Stimulated activated CD8-positive, alpha-beta memory T cell treated with anti-CD3 and anti-CD28 coated beads, Interleukin-15, amount 100 ng/mL, for 1 hour (primary cell): ENCODE measurements at places on chromosomes 16 and 17.

DNA sequence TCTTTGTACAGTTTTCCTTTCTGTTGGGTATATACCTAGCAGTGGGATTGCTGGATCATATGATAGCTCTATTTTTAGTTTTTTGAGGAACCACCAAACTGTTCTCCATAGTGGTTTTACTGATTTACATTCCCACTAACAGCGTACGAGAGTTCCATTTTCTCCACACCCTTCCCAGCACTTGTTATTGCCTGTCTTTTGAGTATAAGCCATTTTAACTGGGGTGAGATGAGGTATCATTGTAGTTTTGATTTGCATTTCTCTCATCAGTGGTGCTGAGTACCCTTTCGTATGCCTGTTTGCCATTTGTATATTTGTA lies 887 bp upstream of the EVI2B start:
- DNase-seq = no peak

GRCh38 chr16:67534431-67534830 lies 5.8 kb downstream of the RIPOR1 start:
- no peak for DNase-seq

- DNase-seq = no peak
These were observed 35.7 kb upstream of the METTL9 start for GRCh38 chr16:21563676-21564075.

DNA sequence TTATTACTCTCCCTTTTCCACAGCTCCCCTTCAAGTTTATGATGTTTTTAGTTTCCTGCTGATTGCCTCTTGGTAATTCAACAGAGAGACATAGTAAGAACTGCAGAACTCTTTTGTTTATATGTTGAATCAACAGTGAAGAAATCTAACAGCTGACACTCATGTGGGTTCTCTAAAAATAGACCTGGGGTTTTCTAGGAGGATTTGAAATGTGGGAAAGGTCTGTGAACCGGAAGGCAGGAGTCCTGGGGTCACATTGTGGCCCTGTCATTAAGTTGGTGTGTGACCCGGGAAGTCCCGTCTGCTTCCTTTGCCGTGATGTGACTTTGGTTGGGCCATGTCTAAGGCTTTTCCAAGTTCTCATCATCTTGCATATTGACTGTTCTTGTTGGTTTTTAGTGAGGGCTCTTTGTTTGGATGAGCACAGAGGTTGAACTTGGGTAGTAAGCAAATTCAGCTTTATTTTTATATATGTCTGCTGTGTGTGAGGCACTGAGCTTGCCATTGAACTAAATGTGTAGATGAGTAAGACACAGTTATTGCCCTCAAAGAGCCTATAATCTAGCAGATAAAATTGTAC lies 48.5 kb upstream of the HS3ST3A1 start:
- no peak for DNase-seq

- no peak for DNase-seq
These were observed 147.0 kb downstream of the MAP2K6 start for GRCh38 chr17:69561462-69561861.

DNA sequence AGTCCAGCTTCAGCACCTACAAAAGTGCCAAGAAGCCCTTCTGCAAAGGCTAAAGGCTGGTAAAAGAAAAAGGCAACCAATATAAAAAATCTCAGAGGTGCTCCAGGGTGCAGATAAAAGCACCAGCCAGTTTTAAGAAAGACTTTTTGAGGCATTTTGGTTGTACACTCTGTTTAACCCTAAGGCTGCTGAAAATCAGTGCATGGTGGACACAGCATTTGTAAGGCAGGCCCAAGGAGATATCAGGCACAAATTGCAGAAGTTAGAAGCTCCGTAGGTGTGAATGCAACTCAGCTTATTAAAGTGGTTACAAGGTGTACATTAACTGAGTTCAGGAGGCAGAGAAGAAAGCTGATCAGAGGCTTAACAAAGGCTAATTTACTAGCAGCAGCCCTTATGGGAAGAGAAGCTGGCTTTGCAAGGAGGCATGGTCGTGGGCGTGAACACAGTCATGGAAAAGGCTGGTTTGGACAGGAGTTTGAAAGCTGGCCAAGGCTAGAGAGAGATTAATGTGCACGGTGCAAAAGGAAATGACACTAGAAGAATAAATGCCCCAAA lies 21.1 kb downstream of the ACSM1 start:
- no peak for DNase-seq

DNA sequence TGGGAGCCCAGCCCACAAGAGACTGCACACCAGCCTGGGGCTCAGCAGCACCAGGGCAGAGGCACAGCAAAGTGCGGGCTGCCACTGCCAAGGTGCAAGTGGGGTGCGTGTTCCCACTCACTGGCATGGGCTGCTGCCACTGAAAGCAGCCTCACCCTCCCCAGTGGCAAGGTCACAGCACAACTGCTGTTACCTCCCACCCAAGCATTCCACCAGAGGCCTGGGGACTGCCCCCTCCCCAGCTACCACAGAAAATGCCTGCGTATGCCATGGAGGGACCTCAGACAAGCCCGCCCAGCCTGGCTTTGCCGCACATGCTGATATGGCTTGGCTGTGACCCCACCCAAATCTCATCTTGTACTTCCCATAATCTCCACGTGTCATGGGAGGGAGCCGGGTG lies 33.1 kb downstream of the MEAK7 start:
- DNase-seq = no peak

DNA sequence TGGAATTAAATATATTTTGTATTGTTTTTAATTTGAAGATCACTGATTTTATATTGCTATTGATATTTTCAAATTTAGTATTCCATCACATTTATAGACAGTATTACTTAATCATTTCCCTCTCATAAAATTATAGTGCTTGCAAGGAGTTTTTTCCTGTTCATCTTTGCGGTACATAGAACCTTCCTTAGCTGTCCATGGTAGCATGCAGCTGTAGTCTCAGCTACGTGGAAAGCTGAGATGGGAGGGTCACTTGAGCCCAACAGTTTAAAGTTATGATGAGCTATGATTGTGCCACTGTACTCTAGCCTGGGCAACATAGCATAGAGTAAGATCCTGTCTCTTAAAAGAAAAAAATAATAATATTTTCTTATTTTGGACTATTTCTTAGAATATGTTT lies 215.8 kb upstream of the CHMP6 start:
- DNase-seq = no peak

- no peak for DNase-seq
These were observed 167.9 kb upstream of the NOL11 start for GRCh38 chr17:67549820-67550219.

- no peak for DNase-seq
These were observed 10.4 kb downstream of the SLC6A4 start for GRCh38 chr17:30225112-30225511.

GRCh38 chr17:82864713-82865248 lies 25.0 kb upstream of the ZNF750 start:
- DNase-seq = no peak
